ENCODE measurements at places on chromosomes 5 and 9.

- no peak for DNase-seq
- peaks cover 7% of the 10 kb centered on the region for H3K4me1 ChIP-seq
- H3K36me3 ChIP-seq, result no peaks in the 10 kb centered on the region
- H3K27me3 ChIP-seq, result no peaks in the 10 kb centered on the region
These were observed 133.0 kb downstream of the ATG10 start for GRCh38 chr5:82104872-82105271.

DNA sequence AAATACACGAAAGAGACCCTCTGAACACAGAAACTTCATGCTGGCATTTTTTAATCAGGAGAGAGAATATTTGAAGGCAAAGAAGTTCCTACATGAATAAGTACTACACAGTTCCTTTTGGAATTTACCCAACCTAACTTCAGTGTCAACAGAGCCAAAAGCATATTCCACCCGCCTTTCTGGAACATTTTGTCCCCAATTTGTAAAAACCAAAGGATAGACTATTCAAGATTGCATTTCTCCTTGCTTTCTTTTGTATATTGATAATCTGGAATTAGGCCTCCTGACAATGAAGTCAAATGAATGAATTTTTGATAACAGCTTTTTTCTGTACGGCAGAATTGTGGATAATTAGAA, 39.4 kb upstream of the TRAF1 start:
- H3K27me3 ChIP-seq, result no peaks in the 10 kb centered on the region
- no peak for DNase-seq
- no peak overlapping the region for H3K27ac ChIP-seq
- H3K36me3 ChIP-seq, result no peaks in the 10 kb centered on the region
- H3K4me3 ChIP-seq, result no peak overlapping the region

DNA sequence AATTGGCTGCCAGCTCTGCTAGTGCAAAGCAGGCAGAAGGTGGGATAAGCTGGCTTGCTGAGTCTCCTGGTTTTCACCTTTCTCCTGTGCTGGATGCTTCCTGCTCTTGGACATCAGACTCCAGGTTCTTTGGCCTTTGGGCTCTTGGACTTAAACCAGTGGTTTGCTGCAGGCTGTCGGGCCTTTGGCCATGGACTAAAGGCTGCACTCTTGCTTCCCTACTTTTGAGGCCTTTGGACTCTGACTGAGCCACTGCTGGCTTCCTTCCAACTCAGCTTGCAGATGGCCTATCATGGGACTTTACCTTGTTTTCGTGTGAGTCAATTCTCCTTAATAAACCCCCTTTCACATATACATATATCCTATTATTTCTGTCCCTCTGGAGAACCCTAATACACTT, 1293.9 kb upstream of the CDH6 start:
- no peaks in the 10 kb centered on the region for H3K36me3 ChIP-seq
- H3K4me1 ChIP-seq, result no peaks in the 10 kb centered on the region
- DNase-seq, result no peak

GRCh38 chr5:77208507-77209163, 1.8 kb upstream of the PDE8B start:
- peaks cover 2% of the 10 kb centered on the region for H3K36me3 ChIP-seq
- no peak overlapping the region for H3K4me3 ChIP-seq
- H3K27me3 ChIP-seq, result peaks cover 63% of the 10 kb centered on the region
- H3K27ac ChIP-seq, result no peak overlapping the region
- no peak for DNase-seq

- peaks cover 6% of the 10 kb centered on the region for H3K36me3 ChIP-seq
- no peaks in the 10 kb centered on the region for H3K27me3 ChIP-seq
- no peak for DNase-seq
- no peak overlapping the region for H3K27ac ChIP-seq
- H3K4me1 ChIP-seq, result peaks cover 44% of the 10 kb centered on the region
These were observed 9.0 kb upstream of the PHF19 start for GRCh38 chr9:120885958-120886357.

DNA sequence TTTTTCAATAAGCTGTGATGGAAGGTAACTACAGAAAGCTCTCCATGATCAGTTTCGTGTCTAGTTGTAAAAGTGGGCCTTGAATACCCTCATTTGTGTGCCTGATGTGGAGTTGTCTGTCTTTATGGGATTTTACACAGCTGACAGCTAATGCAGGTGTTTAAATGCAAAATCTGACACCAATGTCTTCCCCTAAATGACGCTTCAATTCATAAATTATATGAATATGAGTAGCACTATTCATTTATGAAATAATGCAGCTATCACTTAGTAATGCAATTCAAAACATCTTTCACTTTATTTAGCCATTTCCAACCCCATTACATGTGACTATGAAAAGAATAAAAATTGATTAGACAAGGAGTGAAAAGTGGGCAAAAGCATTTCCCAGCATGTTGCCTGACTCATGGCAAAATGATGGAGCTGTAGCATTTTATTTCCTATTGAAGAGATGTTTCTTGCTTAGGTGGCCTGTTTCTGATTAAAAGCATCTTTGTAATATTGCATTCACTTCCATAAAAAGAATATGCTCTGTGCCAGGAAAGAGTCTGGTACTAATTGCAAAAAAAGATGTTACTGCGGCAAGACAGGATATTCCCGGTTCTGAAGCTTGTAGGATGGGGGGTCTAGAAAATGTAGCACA, 116.7 kb upstream of the HAPLN1 start:
- no peak overlapping the region for H3K4me3 ChIP-seq
- no peaks in the 10 kb centered on the region for H3K4me1 ChIP-seq
- no peak for DNase-seq
- no peak overlapping the region for H3K27ac ChIP-seq
- H3K27me3 ChIP-seq, result no peaks in the 10 kb centered on the region

DNA sequence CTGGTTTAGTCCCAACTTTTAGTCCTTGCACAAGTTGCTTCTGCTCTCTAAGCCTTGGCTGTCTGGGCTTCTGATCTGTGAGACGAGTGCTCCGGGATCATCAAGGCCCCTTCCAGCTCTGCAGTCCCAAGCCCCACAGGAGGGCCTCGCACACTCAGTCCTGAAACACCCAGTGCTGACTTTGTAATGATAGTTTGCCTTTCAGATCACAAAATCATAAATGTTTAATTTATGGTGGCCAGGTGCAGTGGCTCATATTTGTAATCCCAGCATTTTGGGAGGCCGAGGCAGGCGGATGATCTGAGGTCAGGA, 95.9 kb upstream of the SLC25A48 start:
- H3K36me3 ChIP-seq, result no peaks in the 10 kb centered on the region
- no peak overlapping the region for H3K4me3 ChIP-seq
- H3K4me1 ChIP-seq, result no peaks in the 10 kb centered on the region
- no peak for DNase-seq
- peaks cover 29% of the 10 kb centered on the region for H3K27me3 ChIP-seq
- H3K27ac ChIP-seq, result no peak overlapping the region

DNA sequence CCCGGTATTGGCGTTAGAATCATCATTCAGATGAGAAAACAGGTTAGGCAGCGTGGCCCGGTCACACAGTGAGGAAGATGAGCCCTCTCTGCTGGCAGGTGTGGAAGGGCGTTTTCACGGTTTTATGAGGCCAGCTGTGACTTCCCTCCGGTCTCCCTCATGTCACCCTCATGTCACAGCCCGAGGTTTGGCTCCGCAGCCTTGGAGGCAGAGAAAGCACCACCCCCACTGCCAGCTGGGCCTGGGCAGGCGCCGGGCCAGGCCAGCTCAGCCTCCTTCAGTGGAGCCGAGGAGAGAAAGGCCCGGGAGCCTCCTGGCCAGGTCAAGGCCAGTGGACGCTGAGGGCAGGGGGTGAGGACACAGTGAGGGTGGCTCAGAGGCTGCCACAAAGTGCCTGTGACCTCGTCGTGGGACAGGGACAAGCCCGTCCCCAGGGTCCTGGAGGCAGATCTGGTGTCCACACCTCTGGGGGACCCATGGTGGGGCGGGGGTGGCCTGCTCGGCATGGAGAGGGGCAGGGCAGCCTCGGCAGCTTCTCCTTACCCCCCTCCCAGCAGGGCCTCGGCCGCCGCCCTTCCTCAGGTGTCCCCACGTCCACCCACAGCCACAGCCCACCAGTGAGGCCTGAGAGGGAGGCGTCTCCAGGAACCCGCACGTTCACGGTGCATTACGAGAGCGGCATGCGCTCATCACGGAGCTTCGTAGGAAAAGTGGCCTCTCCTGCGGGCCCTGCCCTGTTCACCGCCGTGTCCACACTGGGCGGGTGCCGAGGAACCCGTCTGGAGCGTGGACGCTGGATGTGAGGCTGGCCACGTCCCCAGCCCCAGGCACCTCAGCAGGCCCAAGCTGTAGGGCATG, 32.2 kb downstream of the EXD3 start:
- no peaks in the 10 kb centered on the region for H3K27me3 ChIP-seq
- DNase-seq, result no peak
- H3K36me3 ChIP-seq, result no peaks in the 10 kb centered on the region
- H3K27ac ChIP-seq, result no peak overlapping the region

GRCh38 chr5:121100931-121101330, 636.8 kb downstream of the PRR16 start:
- no peaks in the 10 kb centered on the region for H3K36me3 ChIP-seq
- no peaks in the 10 kb centered on the region for H3K4me1 ChIP-seq
- DNase-seq, result no peak
- H3K4me3 ChIP-seq, result no peak overlapping the region
- no peak overlapping the region for H3K27ac ChIP-seq

- H3K27ac ChIP-seq, result peak overlapping the region; percentile 52
- peak overlapping the region; percentile 64 for H3K4me3 ChIP-seq
- peak; percentile 28 for DNase-seq
- H3K36me3 ChIP-seq, result peaks cover 3% of the 10 kb centered on the region
These were observed 104.6 kb upstream of the LRRTM2 start for GRCh38 chr5:138979684-138980280.

GRCh38 chr5:159874263-159874662, 42.0 kb upstream of the ADRA1B start:
- no peak for DNase-seq
- no peaks in the 10 kb centered on the region for H3K36me3 ChIP-seq
- H3K4me1 ChIP-seq, result no peaks in the 10 kb centered on the region
- H3K4me3 ChIP-seq, result no peak overlapping the region
- peaks cover 84% of the 10 kb centered on the region for H3K27me3 ChIP-seq

DNA sequence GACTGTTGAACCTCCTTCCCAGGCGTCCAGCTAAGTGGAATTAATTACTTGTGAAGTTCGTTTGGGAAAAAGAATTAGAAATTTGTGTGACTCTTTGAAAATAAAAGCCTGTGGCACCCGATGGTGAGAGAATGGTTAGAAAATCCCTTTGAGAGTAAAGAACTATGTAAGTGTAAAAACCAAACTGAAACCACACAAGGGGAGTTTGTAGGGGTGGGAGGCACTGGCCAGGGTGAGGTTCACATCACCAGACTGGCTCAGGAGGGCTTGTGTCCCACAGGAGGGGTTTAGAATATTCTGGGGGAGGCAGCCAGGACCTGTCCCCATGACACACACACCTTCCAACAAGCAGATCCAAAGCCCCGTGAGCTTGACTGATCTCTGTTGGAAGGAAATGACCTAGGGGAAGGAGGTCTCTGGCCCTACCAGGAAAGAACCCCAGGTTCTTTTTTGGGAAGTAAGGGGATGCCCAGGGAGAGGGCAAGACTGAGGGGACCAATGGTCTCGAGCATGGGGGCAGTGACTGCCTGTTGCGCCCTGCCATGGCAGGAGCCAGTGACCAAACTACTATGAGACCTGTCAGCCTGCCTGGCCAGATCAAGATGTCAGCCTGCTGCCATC, 4.3 kb downstream of the SPATA24 start:
- H3K27me3 ChIP-seq, result no peaks in the 10 kb centered on the region
- no peak overlapping the region for H3K4me3 ChIP-seq
- H3K4me1 ChIP-seq, result peaks cover 31% of the 10 kb centered on the region
- DNase-seq, result no peak
- H3K36me3 ChIP-seq, result peaks cover 6% of the 10 kb centered on the region

DNA sequence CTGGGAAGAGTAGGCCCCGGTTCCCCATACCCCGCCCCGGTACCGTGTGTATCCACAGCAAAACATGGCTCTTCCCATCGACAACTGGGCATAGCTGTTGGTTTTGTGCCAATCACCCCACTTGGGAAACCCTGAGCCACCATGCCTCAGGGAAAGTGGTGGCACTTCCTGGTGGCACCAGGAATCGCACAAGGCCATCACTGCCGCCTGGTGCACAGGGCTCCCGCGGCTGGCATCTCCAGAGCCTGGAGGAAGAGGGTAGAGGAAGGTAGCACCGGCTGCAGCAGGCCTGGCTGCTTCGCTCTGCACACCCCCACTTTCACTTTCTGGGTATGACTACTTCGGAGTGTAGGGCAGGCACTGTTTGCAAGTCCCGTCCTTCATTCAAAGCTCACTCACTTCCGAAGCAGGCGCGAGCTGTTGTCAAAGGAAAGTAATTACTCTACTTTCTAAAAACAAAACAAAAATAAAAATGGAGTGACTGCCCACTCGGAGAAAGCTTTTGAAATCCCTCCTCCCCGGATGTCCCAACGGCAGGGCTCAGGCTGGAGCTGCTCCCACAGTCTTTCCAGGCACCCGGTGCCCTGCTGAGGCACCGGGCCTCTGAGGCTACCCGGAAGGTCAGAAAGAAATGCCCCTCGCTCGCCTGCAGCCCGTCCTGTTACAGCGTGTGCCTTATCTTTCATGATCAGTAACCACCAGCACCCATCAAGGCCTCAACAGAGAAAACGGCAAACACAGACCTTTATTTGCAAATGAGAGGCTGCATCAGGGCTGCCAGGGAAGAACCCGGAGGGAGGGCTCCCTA, 2.0 kb downstream of the BRD3 start:
- H3K27me3 ChIP-seq, result peaks cover 10% of the 10 kb centered on the region
- peak overlapping the region; percentile 87 for H3K27ac ChIP-seq
- H3K36me3 ChIP-seq, result peaks cover 14% of the 10 kb centered on the region
- peak overlapping the region; percentile 87 for H3K4me3 ChIP-seq

- H3K4me3 ChIP-seq, result no peak overlapping the region
- H3K27ac ChIP-seq, result no peak overlapping the region
- peaks cover 2% of the 10 kb centered on the region for H3K36me3 ChIP-seq
- H3K27me3 ChIP-seq, result no peaks in the 10 kb centered on the region
- peaks cover 8% of the 10 kb centered on the region for H3K4me1 ChIP-seq
These were observed 4.6 kb downstream of the TEX48 start for GRCh38 chr9:114677418-114677817.

DNA sequence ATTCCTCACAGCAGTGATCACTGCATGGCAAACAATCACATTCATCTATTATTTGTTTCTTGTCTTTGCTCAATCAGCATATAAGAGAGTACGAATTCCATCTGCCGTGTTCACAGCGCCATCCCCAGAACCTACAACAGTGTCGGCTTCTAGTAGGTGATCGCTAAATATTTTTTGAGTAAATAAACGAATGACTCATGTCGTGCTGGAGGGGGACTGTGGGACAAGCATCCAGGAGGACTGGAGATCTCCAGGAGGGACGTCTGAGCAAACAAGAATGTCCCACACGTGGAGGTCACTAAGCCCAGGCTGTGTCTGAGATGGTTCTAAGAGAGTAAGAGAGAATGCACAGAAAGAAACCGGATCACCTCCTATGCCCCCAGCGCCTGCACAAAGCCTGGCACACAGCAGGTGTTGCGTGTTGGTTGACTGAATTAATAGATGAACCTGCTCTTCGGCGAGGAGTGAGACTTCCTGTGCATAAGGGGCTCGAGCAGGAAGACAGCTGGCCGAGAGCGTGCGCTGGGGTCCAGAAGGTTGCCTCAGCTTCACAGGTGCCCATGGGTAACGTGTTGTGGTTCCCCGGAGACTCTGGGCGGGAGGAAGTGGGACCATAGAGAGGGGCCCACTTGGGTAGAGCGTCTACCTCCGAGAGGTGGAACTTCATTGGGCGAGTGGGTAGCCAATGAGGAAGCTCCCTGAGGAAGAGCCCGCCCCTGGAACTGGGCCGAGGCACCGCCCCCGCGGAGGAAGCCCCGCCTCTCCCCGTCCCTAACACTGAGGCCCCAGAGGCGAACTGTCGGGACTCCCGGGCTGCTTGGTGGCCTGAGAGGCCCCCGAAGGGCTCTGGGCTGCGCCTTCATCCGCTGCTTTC, 193.0 kb downstream of the MELK start:
- peaks cover 5% of the 10 kb centered on the region for H3K4me1 ChIP-seq
- DNase-seq, result peak; percentile 86
- peaks cover 9% of the 10 kb centered on the region for H3K27me3 ChIP-seq
- no peaks in the 10 kb centered on the region for H3K36me3 ChIP-seq

All from central memory CD8-positive, alpha-beta T cell (primary cell).